ENCODE measurements at places on chromosomes 4 and X.

DNA sequence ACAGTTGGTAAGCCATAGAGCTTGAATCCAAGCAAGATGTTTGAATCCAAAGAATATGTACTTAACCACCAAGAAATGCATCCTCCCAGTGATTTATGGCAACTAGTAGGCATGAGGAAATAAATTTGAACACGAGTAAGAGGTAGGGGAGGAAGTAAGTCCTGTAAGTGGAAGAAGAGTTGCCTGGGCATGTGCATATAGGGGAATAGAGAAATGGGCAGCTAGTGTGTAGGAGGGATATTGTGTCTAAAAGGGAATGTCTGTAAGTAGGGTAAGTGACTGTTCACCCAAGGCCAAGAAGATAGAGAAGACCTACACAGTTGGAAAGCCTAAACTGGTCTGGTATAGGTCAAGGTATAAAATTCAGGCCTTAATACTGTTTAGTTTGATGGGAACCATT lies 4.6 kb downstream of the SH3BGRL start:
- no peak for DNase-seq

DNA sequence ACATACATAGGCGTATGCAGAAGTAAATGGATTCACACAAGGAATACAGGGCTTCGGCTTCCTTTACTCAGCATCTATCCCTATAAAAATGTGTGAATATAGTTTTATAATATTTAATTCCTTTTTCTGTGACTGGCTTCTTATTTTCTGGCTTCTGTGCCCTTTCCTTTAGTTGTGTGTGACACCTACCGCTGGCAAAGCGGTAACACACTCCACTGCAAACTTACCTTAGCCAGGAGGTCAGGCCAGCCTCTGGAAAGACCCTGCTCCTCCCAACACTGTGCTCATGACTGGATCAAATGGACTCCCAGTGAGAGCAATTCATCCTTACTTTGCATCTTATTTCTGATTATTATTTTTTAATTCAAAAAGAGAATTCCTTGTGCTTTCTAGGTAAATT lies 244.2 kb downstream of the ANK2 start:
- no peak for DNase-seq

DNA sequence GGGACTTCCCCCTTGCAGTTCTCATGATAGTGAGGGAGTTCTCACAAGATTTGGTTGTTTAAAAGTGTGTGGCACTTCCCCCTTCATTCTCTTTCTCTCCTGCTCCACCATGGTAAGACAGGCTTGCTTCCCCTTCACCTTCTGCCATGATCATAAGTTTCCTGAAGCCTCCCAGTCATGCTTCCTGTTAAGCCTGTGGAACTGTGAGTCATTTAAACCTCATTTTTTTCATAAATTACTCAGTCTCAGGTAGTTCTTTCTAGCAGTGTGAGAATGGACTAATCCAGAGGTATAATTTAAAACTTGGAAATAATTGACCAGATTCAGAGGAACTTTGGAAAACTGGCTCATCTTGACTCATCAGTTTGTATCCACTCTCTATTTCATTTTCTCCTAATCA lies 129.0 kb downstream of the TMEM47 start:
- DNase-seq: no peak

GRCh38 chr4:138178566-138178965 lies 63.6 kb downstream of the SLC7A11 start:
- DNase-seq: no peak

GRCh38 chr4:821631-822030 lies 4.3 kb downstream of the CPLX1 start:
- DNase-seq: no peak

GRCh38 chr4:150087006-150087405 lies 8.8 kb downstream of the DCLK2 start:
- DNase-seq: no peak

GRCh38 chr4:40265910-40266274 lies 69.1 kb downstream of the RHOH start:
- DNase-seq: no peak

GRCh38 chrX:41289095-41289494 lies 44.9 kb upstream of the DDX3X start:
- DNase-seq: no peak

GRCh38 chr4:118280501-118281218 lies 72.1 kb downstream of the PRSS12 start:
- DNase-seq: peak; percentile 77
